ENCODE measurements at places on chromosomes 2 and 18.

DNA sequence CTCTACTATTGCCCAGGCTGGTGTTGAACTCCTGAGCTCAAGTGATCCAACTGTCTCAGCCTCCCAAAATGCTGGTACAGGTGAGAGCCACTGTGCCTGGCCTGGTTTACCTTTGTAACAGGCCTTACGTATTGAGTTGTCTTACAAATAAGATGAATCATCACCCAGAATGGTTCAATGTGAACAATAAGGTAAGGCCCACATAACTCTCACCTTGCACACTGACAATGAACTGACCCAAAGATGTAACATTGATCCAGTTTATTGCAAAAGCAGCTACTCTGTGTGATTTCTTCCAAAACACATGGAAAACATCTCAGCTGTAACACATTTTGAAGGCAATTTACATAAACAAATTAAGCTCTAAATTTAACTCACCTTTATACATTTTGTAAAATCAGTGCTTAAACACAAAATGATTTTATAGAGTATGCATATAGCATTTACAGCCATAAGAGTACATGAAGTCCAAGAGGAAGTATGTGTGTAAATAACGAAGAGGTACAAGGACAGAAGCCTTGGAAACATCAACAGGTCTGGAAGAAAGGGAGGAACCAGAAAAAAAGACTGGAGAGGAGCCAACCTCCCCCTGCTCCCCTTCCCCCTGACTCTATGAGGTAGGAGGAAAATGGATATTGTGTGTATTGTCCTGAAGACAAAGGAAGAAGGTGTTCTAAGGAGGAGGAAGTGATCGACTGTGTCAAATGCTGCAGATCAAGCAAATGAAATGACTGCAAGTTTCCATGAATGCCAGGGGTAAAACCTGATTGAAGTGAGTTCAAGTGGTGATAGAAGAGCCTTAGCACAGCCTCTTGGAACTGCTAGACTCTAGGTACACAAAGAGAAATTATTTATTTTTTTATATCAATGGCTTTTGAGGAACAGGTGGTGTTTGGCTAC lies 5.6 kb upstream of the WDFY1 start:
- no peak for DNase-seq

GRCh38 chr2:26584191-26584590 lies 57.0 kb downstream of the CIB4 start:
- DNase-seq: no peak

GRCh38 chr18:78113940-78114251 lies 864.2 kb downstream of the GALR1 start:
- DNase-seq: no peak

DNA sequence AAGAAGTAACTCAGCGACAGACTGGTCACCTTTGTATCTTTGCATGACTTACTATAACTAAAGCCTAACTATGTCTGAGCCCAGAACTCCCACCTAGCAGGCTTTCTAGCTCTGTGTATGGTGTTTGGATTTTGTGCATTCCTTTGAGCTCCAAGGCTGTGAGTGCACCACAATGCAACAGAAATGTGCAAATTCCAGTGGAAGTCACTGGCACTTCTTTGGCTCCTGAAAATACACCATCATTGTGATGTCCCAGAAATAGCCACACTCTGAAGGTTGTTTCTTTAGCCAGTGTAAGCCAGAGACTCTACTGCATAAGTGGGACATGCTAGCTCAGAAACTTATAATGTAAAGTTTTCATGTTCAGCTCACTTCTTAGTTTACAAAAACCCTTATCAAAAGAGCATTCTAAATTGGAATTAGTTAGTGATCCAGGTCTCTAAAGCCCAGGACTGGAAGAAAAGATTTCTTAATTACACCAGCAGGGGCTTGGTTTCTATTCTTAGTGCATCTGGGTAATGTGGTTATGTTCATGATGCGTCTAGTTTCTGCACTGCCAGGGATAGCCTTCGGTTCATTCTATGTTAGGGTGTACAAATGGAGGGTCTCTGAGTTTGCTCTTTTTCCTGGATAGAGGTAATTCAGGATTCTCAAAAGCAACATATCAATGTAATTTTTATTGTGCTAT lies 1239.5 kb upstream of the ZEB2 start:
- DNase-seq: no peak

DNA sequence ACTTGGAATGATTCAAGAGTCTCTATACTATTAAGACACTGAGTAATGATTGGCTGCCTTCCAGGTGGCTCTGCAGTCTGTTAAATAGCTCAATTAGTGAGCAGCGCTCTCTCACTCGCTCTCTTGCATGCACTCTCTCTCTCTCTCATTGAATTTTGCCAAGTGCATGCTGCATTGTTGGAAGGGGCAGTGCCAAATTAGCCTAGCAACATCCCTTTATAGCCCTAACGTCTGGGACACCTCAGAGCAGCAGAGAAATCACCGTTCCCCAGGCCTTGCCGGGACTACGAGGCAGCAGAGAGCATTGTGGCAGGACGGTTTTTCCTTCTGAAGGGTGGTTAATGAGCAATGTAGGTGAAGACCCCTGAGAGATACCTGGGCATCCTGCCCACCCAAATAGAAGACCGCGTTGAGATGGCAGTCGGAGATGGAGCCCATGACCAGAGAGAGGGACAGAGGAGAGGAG lies 447.6 kb upstream of the POU3F3 start:
- no peak for DNase-seq

DNA sequence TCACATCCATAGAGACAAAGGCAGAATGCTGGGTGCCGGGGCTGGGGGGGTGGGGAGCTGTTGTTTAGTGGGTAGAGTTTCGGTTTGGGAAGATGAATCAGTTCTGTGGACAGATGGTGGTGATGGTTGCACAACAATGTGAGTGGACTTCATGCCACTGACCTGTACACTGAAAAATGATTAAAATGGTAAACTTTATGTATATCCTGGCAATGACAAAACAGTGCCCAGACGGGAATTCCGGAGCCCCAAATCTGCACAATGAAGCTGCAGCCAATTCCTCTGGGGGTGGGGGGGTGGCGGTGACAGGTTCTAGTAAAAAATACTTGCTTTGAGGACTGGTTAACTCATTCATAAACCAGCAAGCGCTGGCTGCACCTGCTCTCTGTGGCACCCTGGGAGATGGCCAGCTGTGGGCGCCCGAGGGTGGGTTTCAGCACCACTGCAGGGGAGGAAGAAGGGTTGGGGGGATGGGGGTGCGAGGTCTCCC lies 81.8 kb upstream of the HPCAL1 start:
- DNase-seq: no peak

GRCh38 chr2:145067549-145068030 lies 547.7 kb upstream of the ZEB2 start:
- no peak for DNase-seq

DNA sequence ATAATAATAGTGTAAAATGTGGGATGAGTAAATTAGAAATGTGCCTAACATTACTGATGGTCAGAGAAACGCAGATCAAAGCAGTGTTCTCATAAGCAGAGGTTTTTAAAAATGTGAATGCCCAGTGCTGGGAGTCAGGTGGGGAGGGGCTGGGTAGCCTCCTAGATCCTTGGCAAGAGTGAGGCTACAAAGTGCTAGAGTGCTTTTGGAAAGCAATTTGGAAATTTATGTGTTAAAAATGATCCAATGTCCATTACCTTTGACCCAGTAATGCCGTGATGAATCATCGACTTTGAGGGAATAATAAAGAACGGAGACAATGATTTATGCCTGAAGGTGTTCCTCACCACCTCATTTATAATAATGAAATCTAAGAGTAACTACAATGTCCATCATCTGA lies 44.9 kb upstream of the TWIST2 start:
- no peak for DNase-seq

GRCh38 chr2:60281730-60282129 lies 271.7 kb downstream of the BCL11A start:
- DNase-seq: no peak

- DNase-seq: no peak
These were observed 40.6 kb downstream of the KIAA2012 start for GRCh38 chr2:202113571-202114142.

GRCh38 chr2:128252501-128252900 lies 66.2 kb downstream of the HS6ST1 start:
- DNase-seq: no peak

DNA sequence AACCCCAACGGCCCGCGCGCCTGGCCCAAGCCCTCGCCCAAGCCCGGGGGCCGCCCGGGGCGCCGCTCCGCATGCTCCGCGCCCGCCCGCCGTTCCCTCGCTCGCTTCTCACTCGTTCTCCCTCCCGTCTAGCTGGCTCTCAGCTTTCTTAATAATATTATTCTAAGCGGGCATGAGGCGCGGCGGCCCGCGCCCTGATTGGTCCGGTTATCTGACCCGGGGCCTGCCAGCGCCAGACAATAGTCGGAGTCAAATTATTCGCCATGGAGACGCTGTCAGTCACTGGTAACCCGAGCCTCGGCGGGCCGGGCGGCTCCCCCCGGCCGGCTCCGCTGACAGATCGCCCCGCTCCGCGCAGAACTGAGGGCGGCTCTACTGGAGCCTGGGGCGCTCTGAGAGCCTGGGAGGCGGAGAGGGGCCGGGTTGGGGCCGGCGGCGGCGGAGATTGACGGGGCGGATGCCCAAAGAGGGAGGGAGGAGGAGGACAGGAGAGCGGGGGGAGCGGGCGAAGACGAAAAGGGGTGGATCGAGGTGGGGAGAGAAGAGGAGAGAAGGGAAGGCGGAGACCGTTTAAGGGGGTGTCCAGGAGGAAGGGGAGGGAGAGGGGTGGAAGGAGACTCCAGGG lies at the start of gene SIX2:
TSS of gene SIX2 (minus strand) at position 150 of the 625 bp plus-strand sequence. CDS start 342 bp downstream, outside the sequence.
- DNase-seq: no peak

GRCh38 chr2:109377976-109378375 lies 235.8 kb downstream of the SEPTIN10 start:
- DNase-seq: no peak

DNA sequence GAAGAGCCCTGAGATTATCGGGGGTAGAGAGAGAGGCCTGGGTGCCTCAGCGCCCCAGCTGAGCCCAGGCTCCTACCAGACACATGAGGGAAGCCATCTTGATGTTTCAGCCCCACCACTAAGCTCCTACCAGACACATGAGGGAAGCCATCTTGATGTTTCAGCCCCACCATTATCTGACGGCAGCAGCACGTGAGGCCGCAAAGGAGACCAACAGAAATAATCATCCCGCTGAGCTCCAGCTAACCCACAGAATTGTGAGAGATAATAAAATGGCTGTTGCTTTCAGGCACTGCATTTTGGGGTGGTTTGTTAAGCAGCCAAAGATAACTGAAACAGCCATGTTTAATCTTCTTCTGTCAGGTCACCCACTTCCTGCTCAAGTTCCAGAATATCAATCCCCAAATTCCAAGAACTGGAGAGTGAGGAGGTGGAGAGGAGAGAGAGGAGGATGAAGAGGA lies 29.3 kb upstream of the SOS1 start:
- DNase-seq: no peak

DNA sequence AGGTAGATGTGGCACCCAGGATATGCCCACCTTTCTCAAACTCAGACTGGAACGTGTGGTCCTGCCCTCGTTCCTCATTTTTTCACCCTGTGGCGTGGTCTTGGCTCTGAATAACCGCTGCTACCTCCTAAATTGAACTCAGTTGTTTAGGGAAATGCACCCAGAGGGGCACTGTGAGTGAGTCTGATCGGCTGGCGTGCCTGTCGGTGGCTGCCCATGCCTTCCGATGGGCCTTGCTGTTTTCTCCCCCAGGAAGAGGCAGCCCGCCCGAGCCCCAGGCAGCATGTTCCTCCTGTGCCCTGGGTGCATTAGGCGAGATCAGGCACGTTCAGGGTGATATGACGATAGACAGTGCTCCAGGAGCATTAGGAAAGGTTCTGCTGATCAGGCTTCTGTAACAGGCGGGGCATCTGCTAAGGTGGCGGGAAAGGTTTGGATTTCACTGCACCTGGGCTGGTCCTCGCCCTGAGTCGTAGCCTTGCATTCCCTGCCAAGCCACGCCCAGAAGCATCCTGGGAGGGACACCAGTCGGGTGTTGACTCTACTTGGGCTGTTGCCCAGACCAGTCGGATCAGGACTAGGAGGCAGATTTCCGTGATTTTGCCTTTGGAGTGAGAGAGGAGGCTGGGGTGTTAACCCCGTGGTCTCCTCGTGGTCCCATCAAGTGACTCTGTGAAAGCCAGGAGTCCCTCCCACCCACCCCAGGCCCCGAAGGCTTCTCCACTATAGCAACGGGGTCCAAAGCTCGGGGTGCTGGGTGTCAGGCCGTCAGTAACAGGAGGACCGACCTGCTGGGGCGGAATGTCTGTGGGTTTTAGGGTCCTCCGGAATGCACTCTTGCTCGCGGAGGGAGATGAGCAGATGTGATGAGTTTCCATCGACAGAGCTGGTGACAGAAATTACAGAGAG lies 75.1 kb downstream of the SH3BP4 start:
- no peak for DNase-seq

- DNase-seq: no peak
These were observed 100.9 kb downstream of the WDSUB1 start for GRCh38 chr2:159185401-159186130.

DNA sequence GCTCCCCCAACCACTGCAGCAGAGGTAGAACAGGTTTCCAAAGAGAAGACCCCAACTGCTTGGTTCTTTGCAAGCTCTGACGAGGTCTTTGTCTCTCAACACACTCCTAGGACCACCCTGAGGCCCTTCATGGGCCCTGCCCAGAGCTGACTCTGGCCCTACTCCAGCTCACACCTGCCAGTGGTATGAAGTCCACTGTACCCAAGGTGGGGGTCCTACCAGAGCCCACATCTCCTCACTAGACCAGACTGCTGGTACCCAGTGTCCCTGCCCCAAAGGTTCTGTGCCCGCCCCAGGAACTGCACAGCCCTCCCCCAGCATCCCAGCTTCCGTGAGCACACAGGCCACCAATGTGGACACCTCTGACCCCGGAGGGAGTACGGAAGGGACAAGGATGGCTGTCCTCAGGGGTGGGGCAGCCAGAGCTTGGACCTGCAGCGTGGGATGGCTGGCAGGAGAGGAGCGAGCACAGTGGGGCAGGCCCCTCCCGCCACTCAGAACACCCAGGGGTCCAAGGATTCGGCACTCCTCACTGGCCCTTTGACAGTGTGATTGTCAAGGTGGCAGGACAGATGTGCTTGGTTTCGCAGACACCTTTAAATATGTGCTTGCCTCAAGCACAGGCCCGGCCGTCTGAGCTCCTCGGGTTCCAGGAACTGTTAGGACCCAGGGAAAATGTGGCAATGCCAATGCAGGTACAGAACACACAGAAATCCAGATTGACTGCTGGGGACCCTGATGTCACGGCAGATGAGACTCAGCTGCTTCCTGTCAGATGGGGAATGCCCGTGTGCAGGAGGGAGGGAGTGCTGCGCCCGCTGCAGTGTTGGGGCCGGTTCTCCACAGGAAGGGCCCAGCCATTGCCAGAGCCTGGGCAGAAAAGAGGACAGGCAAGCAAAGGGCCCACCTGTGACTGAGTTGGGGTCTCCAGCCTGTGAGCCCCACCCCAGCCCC lies 51.2 kb downstream of the MTERF4 start:
- DNase-seq: no peak

GRCh38 chr2:11332596-11332995 lies 11.8 kb downstream of the ROCK2 start:
- no peak for DNase-seq
